ENCODE measurements at places on chromosomes 5 and 9.

DNA sequence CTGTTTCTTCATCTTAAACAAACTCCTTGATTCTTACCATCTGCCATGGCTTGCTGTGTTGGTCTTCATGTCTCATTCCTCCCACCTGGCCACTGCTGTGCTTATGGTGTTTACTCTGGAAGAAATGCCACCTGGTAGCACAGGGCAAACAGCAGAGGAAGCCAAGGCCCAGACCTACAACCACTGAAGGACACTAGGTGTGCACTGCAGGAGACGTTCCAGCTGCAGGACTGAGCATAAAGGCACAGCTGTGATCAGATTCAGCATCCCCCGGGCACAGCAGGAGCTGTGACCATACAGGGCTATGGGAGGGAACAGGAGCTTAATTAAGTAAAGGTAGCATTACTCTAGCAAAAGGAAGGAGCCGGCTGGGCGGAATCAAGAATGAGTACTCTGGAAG, 12.6 kb upstream of the GNAQ start:
- no peak for DNase-seq

DNA sequence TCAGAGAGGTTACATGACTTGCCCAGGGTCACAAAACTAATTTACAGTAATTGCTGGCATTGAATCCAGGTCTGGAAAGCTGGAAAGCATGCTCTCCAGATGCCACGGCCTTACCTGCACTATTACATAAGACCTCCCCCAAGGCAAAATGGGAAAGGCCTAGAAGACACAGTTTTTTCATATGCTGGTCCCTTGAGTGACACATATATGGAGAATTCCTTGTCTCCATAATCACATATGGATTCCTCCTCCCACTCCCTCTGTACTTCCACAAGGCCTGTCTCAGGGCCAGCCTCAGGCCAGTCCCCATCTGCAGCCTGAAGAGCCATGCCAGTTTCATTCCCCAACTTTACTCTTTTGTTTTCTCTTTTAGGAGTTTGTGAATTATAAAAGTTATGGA, 28.6 kb upstream of the MEIKIN start:
- no peak for DNase-seq

- no peak for DNase-seq
Observed at GRCh38 chr5:60887746-60888145, 43.7 kb upstream of the ELOVL7 start.

GRCh38 chr9:27369591-27369990, 72.6 kb upstream of the EQTN start:
- no peak for DNase-seq

DNA sequence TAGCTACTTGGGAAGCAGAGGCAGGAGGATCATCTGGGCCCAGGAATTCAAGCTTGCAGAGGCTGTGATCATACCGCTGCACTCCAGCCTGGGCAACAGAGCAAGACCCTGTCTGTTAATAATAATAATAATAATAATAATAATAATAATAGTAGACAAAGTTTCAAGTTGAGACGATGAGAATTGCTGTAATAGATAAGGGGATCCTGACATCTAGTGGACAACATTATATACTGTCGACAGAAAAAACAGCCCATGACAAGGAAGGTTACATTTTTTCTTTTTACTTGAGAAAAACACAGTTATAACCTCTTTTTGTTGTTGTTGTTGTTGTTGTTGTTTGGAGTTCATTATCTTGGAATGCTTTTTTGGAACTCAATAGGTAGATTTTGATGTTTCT, 35.3 kb downstream of the NDFIP1 start:
- peak; percentile 71 for DNase-seq

DNA sequence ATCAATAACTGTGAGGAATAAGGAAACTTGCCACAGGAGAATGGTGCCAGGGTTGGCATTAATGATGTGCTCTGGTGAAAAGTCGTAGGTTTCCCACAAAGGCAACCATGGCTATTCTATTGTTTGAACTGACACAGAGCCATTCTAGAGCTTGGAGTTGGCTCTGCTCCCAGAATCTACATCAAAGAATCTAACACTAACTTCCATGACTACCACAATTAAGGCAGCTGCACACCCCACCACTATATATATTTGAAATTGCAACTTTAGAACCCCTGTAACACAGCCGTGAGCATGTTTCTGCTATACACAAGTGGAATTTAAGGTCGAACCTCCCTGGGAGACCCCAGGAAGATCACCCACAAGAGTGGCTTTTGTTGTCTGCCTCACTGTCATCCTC, 89.7 kb upstream of the CCDC152 start:
- DNase-seq, result no peak

DNA sequence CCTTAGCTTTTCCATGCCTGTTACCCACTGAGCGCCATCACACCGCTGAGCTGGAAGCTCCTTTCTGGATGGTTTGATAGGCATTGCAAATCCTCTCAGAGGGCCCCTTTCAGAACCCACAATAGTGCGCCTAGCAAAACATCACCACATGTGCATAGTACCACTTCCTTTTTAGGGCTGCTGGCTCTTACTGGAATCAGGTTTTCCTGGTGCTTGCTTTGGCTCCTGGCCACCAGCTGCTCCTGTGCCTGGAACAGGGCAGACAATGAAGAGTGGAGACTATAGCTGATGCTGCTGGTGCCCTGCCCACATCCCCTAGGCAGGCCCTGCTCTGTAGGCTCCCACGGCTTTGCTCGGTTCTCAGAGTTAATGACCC, 163.6 kb upstream of the SEMA6A start:
- DNase-seq, result no peak

GRCh38 chr5:32027717-32028458, 146.2 kb downstream of the GOLPH3 start:
- peak; percentile 99 for DNase-seq

DNA sequence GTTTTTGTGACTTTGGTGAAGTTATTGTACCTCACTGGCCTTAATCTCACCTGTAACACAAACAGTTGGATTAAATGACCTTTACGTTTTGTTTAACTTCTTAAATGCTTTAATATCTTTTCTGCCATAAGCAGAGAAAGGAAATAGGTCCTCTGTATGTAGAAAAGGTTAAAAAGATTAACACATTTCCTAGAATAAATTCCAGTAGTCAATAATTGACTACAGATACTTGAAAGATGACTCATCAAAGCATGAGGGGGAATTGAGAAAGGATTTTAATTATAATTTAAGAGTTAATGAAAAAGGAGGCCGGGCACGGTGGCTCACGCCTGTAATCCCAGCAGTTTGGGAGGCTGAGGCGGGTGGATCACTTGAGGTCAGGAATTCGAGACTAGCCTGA, 35.8 kb upstream of the CMYA5 start:
- DNase-seq, result no peak

GRCh38 chr5:146321571-146321970, 17.1 kb upstream of the POU4F3 start:
- peak; percentile 8 for DNase-seq

DNA sequence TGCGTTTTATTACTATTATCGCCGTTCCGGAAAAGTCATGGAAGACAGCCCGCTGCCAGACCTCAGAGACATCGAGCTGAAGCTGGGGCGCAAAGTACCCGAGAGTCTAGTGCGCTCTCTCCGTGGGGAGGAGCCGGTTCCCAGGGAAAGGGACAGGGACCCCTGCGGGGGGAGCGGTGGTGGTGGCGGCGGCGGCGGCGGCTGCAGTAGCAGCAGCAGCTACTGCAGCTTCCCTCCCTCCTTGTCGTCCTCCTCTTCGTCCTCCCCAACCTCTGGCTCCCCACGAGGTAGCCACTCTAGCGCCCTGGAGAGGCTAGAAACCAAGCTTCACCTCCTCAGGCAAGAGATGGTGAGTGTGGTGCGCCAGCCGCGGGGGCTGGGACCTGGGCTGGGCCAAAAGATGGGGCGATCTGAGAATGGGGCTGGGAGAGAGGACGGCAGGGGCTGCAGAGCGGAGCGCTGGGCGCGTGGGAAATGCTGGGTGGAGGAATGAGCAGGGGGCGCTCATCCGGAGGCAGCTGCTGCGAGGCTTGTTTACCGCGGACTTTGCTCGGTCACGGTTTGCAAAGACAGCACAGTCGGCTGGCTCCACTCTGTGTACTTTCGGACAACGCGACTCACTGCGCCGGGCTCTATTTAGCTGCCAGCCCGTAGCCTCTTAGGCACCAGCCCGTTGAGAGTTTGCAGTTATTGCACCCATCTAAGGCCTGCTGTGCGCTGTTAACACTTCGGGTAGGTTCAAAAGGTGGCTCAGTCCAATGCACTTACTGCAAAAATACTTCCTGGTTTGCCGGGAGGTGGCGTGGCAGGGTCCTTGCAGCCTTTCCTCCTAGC, 1.1 kb downstream of the LURAP1L start:
- peak; percentile 89 for DNase-seq

- no peak for DNase-seq
Observed at GRCh38 chr9:110307191-110307590, 30.5 kb downstream of the TXNDC8 start.

- no peak for DNase-seq
Observed at GRCh38 chr5:170252720-170253350, 20.1 kb downstream of the C5orf58 start.

- DNase-seq, result no peak
Observed at GRCh38 chr9:3385871-3386270, 139.9 kb downstream of the RFX3 start.

- DNase-seq, result peak; percentile 78
Observed at GRCh38 chr5:65326922-65327321, 154.8 kb downstream of the ADAMTS6 start.

DNA sequence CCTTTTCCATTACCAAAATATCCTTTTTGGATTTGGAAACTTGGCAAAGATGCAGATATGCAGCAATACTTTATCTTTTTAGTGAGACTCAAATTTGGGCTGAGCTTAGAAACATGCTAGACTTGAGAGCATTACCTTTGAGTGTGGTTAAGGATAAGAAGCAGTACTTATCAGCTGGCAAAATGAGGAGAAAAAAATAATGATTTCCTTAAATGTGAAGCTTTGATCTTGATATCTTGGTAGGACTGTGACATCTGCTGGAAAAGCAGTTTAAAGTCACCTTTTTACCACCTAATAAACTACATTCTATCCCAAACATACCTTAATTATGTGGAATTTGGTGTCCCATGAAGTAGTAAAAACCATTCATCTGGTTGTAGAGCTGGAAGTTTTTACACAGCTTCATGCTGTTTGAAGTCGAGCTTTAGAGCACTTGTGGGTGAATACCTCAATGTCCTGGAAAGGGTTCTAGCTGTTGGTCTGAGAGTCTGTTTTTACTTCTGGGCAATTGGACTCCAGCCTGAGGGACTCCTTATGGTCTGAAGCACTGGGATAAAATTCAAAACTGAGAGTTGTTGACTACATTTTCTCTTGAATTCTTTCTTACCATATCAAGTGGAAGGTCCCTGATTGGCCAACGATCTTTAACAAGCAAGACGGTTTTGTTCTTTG, 53.4 kb downstream of the LRRC70 start:
- no peak for DNase-seq

DNA sequence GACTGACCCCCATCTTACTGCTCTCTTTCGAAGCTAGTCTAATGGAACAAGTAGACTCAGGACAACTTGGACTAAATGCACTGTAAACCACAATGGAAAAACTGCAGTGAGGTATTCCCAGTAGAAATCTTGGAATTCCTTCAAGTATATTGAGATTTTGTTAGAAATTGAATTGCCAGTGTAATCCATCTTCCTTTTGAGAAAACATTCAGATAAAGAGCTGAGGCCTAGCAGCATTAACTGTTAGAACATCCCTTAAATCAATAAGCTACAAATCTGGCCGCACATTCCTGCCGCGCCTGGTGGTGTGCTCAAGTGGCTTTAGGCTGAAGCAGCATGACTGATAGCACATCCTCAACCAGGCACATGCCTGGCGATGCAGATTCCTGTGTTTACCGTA, 29.3 kb downstream of the PPIC start:
- DNase-seq, result peak; percentile 56

DNA sequence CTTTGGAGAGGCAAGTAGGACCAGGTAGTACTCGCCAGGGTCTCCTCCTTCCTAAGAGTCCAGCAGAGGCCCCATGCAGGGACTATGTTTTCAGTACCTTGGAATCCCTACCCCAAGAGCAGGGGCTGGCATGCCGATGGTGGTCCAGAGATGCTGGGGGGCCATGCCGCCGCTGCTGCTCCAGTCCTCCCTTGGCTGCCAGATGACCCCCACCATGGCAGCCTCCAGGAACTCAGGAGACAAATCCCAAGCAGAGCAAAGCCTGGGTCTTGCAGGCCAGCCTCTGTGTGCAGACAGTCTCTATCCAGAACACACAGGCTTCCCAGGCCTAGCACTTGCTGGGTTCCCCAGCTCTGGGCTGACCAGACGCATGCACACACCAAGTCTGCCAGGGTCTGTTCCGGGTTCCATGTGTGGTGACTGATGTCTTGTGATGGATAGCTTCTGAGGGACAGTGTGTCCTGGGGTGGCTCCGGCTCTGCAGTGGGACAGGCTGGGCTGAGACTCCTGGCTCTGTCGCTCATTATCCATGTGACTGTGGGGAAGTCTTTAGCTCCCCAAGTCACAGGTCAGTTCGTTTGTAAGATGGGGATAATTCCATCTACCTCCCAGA, 127.3 kb downstream of the CRB2 start:
- DNase-seq, result no peak

DNA sequence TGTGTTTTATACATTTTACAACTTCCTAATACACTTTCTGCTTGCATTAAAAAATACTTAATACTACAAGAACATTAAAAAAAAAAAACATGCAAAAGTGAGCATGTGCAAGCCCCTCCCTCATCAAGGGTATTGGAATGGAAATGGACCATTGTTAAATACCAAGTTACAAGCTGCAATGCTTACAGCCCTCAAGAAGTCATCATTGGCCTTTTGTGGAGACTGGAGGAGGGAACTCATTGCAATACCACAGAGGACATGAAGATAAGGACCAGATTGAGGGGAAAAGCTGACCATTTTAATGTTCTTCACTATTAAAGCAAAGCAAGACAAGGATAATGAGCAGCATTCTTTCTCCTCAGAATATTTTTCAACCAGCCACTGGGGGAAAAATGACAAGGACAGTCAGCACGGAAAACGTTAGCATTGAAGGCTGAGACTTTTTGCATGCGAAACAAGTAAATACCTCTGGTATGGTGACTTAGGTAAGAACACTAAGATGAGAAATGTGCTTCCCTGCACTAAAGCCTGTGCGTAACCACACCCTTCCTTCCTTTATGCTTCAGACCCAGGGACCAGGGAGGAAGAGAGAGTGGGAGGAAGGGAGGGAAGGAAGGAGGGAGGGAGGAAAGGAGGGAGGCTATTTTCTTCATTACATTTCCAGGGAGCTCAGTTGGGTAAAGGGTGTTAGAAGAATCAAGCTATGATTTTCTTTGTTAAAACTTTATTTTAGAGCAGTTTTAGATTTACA, 141.1 kb upstream of the RAPGEF1 start:
- no peak for DNase-seq

DNA sequence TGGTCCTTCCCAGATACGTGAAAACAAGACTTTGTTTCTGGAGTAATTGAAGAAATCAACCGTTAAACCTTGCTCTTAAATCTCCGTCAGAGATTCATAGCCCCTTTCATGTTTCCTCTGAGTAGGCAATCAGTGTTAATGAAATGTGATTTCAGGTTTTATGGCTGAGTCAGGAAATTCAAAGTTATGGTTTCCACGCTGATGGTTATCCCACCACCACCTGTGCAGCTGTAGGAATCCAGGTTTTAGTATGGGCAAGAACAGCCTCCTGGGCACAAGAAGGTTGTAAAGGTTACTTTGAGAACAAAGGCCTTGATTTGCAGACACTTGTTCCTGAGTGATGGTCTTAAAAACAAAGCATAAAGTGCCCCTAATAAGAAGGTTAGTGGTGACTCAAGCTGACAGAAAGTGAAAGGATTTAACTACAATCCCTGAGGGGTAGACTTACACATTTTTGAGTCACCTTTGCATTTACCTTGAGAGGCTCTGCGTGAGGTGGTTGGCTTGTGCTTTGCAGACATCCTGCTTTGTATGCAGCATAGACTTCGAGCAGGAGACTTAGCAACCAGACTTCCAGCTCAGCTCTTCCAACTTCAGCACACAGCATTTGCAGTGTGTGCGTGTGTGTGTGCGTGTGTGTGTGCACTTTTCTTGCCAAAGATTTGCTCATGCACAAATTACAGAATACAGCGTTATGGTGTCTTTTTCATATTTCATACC, 159.6 kb downstream of the TLE4 start:
- DNase-seq, result no peak

Measured in fibroblast of lung (primary cell).